H1 (cell line): ENCODE measurements at places on chromosomes 6 and 20. TPM values are rescaled to one million over a fixed set of nuclear protein-coding genes. Genes with fewer than 3 reads are reported as not detected.

PLEKHG1 gene
- 1.6 and 2.2 TPM in 2 replicates for total RNA-seq

FAM83B gene
- total RNA-seq, result 5.7 and 6.4 TPM in 2 replicates

OR2H2 gene
- total RNA-seq, result not detected in 2 replicates

CLPSL1 gene
- not detected in 2 replicates for total RNA-seq

FRMD1 gene
- not detected in 2 replicates for total RNA-seq

ZBTB22 gene
- total RNA-seq, result 9.8 and 9.9 TPM in 2 replicates

WFDC10A gene
- not detected in 2 replicates for total RNA-seq

NHLRC1 gene
- total RNA-seq, result 0.58 and 0.82 TPM in 2 replicates

DNA sequence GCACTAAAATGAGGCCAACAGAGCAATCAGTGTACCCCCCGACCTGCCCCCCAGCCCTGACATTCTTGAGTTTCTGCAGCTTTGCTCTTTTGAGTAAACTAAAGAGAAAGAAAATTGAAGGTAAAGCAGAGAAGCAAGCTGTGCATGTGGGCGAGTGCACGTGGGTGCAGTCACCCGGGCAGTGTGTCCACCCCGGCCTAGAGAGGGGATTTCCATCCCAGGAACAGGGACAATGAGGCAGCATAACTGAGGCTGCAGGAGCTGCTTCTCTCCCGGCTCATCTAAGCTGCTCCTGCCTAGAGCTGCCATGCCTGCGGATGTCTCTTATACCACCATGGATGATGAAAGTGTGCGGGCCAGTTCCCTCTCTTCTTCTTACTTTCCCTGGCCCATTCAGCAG, 16.8 kb downstream of the CASS4 start:
- no peak overlapping the region for H3K27ac ChIP-seq
- no peak overlapping the region for H3K4me3 ChIP-seq
- H3K36me3 ChIP-seq, result no peaks in the 10 kb centered on the region
- no peaks in the 10 kb centered on the region; the same call in 1 of the 2 replicates for H3K27me3 ChIP-seq
- no peak for DNase-seq

GRCh38 chr6:89058627-89059026, 21.9 kb upstream of the PNRC1 start:
- no peak for DNase-seq
- no peak overlapping the region for H3K27ac ChIP-seq
- no peaks in the 10 kb centered on the region for H3K36me3 ChIP-seq
- no peaks in the 10 kb centered on the region for H3K4me1 ChIP-seq
- no peak overlapping the region for H3K4me3 ChIP-seq

DNA sequence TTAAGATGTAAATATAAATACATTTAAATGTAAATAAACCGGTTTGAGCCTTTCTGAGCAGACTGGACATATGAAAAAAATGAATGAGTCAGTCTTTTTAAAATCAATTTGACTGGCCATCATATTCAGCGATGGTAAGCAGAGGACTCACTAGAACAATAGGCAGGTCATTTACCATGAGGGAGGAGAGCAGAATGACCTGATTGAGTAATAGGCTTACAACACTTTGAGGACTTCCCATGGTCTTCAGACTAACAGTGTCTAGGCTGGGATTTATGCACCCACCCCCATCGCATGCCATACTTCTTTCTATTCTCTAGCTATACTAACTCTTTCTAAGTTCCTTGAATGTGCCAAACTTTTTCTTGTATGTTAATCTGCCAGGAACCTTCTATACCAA, 241.9 kb upstream of the RAB32 start:
- no peaks in the 10 kb centered on the region for H3K36me3 ChIP-seq
- H3K4me3 ChIP-seq, result no peak overlapping the region
- no peak for DNase-seq
- H3K27me3 ChIP-seq, result no peaks in the 10 kb centered on the region

- no peaks in the 10 kb centered on the region for H3K36me3 ChIP-seq
- DNase-seq, result no peak
- no peaks in the 10 kb centered on the region for H3K27me3 ChIP-seq
Measured at GRCh38 chr6:167683028-167683862, 143.5 kb upstream of the AFDN start.

DNA sequence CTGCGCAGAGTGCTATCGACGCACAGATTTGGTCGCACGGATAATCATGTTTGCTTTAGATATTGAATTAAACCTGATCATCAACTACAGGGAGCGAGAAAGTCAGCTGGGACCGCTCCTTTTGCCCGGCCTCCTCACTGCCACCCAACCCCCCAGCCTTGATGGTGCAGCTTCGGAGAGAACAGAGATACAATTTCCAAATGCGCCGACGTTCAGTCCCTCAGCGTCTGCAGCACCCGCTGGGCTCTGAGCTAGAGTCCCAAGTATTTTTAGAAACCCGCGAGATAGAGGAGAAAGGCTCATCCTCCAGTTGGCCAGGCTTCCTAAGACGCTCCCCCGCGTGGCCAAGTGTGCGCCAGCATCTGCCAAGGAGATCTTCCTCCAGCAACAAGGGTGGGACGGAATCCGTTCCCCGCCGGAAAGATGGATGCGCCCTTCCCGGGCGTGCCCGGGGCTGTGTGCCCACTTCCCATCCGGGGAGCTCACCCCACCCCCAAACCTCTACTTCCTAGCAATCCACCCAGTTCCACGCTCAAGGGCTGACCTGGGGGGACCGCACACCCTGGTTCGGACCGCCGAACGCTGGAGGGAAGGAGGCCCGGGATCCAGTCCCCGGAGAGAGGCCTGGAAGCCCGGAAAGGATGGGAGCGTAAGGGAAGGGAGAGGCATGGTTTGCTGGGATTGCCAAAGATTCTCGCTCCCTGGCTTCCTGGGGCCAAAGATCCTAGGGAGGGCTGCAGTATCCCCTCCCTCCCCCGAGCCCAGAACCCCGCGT, 4.1 kb downstream of the NKX2-2 start:
- H3K4me1 ChIP-seq, result peaks cover 6% of the 10 kb centered on the region
- no peak overlapping the region for H3K4me3 ChIP-seq
- no peak for DNase-seq
- H3K27me3 ChIP-seq, result peaks cover 83% of the 10 kb centered on the region
- H3K36me3 ChIP-seq, result no peaks in the 10 kb centered on the region
- no peak overlapping the region for H3K27ac ChIP-seq

DNA sequence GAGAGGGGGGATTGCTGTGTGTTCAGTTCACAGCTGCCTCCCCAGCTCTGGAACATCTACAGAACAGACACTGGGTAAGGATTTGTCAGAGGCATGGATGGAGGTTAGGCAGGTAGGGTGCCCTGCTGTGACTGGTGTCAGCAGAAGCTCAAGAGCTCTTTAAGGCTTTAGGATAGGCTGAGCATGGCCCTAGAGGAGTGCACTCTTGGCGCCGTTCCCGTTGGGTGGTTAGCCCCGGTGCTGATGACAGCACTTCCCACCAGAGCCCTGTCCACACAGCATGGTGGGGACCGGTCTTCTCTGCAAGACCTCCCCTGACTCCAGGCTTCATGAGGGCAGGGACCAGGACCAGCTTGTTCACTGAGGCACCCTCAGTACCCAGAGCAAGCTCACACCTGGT, 262.0 kb downstream of the BMP7 start:
- H3K36me3 ChIP-seq, result no peaks in the 10 kb centered on the region
- no peak overlapping the region for H3K27ac ChIP-seq
- H3K27me3 ChIP-seq, result no peaks in the 10 kb centered on the region; the same call in 1 of the 2 replicates
- no peaks in the 10 kb centered on the region for H3K4me1 ChIP-seq
- no peak for DNase-seq
- no peak overlapping the region for H3K4me3 ChIP-seq

- no peaks in the 10 kb centered on the region for H3K36me3 ChIP-seq
- H3K27me3 ChIP-seq, result no peaks in the 10 kb centered on the region
- no peak overlapping the region for H3K27ac ChIP-seq
- DNase-seq, result no peak
- H3K4me1 ChIP-seq, result peaks cover 17% of the 10 kb centered on the region
Measured at GRCh38 chr6:109510358-109510757, 27.3 kb upstream of the ZBTB24 start.

DNA sequence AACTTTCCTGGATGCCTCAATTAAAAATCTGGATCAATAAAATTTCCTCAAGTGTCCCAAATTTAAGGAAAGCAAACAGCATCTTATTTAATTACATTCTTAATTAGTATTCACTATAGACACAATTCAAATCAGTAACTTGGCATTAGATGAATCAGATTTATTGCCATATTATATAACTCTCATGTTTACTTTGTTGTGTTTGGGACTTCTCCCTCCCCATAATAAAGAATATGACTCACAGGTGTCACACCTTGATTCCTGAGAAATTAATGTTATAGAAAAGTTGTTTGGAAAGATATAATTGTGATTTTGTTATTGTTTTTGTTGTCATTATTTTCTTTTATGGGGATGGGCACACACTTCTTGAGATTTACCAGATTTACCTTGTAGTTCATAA, 18.4 kb downstream of the EYA4 start:
- no peak overlapping the region for H3K27ac ChIP-seq
- DNase-seq, result no peak
- no peaks in the 10 kb centered on the region for H3K27me3 ChIP-seq
- H3K4me1 ChIP-seq, result no peaks in the 10 kb centered on the region
- H3K36me3 ChIP-seq, result no peaks in the 10 kb centered on the region
- no peak overlapping the region for H3K4me3 ChIP-seq

GRCh38 chr6:10409233-10409721, 5.6 kb downstream of the TFAP2A start:
- H3K36me3 ChIP-seq, result no peaks in the 10 kb centered on the region; the same call in 1 of the 2 replicates
- peaks cover 9% of the 10 kb centered on the region for H3K4me1 ChIP-seq
- peaks cover 62% of the 10 kb centered on the region for H3K27me3 ChIP-seq
- no peak overlapping the region for H3K27ac ChIP-seq
- no peak overlapping the region for H3K4me3 ChIP-seq
- DNase-seq, result no peak

DNA sequence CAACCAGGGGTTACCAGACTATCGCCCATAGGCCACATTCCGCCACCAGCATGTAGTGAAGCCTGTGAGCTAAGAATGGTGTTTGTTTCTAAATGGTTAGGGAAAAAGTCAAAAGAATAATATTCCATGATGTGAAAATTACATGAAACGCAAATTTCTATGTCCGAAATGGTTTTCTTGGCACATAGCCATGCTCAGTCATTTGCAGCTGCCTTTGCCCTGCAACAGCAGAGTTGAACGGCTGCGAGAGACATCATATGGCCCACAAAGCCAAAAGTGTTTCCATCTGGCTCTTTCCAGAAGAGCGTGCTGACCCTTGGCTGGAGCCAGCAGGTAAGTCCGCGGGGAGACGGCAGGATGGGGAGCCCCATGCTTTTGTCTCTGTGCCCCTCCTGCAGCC, 60.7 kb downstream of the FAM120B start:
- DNase-seq, result no peak
- H3K36me3 ChIP-seq, result no peaks in the 10 kb centered on the region
- no peaks in the 10 kb centered on the region for H3K27me3 ChIP-seq
- no peak overlapping the region for H3K27ac ChIP-seq
- no peak overlapping the region for H3K4me3 ChIP-seq

DNA sequence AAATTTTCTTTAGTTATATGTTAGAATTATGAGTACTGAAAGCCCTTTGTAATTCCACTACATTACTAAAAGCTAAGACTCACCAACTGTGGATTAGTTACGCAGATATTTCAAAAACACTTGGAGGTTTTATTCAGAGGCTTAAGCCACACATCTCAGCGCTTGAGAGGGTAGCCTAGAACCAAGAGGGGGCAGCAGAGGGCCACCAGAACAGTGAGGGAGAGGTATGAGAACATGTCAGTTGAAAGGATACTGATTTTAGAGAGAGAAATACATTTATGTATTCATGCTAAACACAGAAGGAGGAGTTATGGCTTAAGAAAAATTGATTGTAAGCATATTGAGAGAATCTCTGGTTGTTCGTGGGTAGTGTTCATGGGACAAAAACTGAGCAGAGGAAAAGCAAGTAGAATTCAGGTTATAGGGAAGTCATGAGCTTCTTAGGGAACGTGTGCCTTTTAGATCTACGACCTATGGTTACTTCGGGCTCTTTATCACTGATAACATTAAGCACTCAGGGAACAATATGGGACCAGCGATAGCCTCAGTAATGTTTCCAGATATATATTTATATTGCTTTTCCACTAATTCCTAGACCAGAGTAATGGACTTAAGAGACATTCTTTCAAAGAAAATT, 20.4 kb upstream of the SERINC1 start:
- H3K4me3 ChIP-seq, result no peak overlapping the region
- no peaks in the 10 kb centered on the region for H3K4me1 ChIP-seq
- DNase-seq, result peak; percentile 74

DNA sequence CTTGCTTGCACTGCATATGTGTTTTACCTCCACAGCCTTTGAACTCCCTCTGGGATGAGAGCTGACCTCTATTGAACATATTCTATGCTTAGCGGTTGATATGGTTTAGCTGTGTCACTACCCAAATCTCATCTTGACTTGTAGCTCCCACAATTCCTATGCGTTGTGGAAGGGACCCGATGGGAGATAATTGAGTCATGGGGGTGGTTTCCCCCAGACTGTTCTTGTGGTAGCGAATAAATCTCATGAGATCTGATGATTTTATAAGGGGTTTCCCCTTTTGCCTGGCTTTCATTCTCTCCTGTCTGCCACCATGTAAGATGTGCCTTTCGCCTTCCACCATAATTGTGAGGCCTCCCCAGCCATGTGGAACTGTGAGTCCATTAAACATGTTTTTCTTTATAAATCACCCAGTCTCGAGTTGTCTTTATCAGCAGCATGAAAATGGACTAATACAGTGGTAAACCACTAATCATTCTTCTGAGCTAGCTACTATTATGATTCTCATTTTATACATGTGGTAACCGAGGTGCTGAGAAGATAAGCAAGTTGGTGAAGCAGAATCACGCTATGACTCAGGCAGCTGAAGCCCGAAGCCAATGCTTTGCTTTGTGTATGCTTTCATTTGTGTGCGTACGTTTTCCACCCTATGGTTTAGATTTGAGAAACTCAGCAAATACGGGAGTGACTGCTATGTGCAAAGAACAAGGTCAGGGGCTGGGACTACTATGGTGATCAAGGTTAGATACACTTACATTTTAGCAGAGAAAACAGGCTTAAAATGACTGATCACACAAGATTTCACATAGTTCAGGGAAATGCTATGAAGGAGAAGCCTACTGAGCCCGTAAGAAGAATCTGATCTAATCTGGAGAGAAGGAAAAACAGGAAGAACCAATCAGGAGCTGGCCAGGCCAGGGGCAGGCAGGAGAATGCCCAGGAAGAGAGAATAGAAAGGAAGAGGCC, 363.5 kb downstream of the ESR1 start:
- no peak for DNase-seq
- H3K27me3 ChIP-seq, result no peaks in the 10 kb centered on the region
- no peak overlapping the region for H3K27ac ChIP-seq
- no peaks in the 10 kb centered on the region for H3K36me3 ChIP-seq

GRCh38 chr6:4164456-4164855, 29.1 kb upstream of the ECI2 start:
- H3K27me3 ChIP-seq, result no peaks in the 10 kb centered on the region
- H3K36me3 ChIP-seq, result no peaks in the 10 kb centered on the region; the same call in 1 of the 2 replicates
- H3K4me1 ChIP-seq, result no peaks in the 10 kb centered on the region
- no peak overlapping the region for H3K27ac ChIP-seq
- H3K4me3 ChIP-seq, result no peak overlapping the region

DNA sequence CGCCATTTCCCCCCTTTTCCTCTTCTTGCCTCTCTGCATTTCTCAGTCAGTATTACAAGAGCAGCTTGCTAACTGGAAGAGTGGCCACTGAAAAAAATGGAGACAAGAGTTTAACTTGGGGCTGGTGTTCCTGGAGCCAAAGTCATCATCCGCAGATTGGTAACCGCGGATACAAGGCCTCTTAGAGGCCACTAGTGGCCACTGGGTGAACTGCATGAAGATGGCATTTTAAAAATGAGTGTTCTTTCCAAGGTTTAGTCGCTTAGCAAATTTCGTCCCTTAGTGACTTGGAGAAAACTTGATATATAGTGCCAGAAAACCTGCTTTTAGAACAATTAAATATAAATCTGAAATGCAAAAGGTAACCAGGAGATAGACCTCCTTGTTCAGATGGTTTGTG, 4.8 kb downstream of the F13A1 start:
- peaks cover 5% of the 10 kb centered on the region for H3K4me1 ChIP-seq
- H3K27me3 ChIP-seq, result peaks cover 13% of the 10 kb centered on the region
- no peak for DNase-seq
- no peak overlapping the region for H3K27ac ChIP-seq
- H3K36me3 ChIP-seq, result no peaks in the 10 kb centered on the region
- H3K4me3 ChIP-seq, result no peak overlapping the region
